ENCODE measurements at places on chromosomes 2 and 18. TPM values are rescaled to one million over a fixed set of nuclear protein-coding genes. Genes with fewer than 3 reads are reported as not detected.
A peak's percentile ranks its signal among the peaks of the same experiment; 100 is the strongest.

- no peaks in the 10 kb centered on the region for H3K27me3 ChIP-seq
- no peaks in the 10 kb centered on the region for H3K36me3 ChIP-seq
- DNase-seq, result no peak
- H3K27ac ChIP-seq, result no peak overlapping the region
- no peak overlapping the region for H3K4me3 ChIP-seq
Measured at GRCh38 chr18:10838553-10838952, 310.8 kb downstream of the PIEZO2 start.

GRCh38 chr2:200310545-200310971, 4.1 kb downstream of the SPATS2L start:
- H3K27ac ChIP-seq, result no peak overlapping the region
- H3K4me1 ChIP-seq, result peaks cover 31% of the 10 kb centered on the region
- no peak for DNase-seq
- no peaks in the 10 kb centered on the region for H3K27me3 ChIP-seq
- H3K4me3 ChIP-seq, result no peak overlapping the region
- H3K36me3 ChIP-seq, result no peaks in the 10 kb centered on the region

DNA sequence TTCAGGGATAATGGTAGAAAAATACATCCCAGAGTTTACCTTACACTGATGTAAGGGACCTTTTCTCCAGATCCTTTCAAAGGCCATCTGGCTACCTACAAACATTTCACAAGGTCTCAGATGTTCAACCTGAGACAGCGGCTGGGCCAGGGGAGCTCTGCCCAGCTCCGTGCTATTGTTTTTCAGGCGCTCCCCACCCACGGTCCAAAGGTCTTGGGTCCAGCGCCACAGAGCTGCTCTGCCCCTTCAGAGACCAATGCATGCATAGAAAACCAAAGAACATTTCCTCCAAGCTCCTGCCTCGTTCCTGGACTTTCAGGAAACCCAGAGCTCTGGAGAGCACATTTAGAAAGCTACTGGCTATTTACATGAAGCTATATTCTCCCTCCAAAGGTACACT, 40.3 kb downstream of the COPS8 start:
- no peaks in the 10 kb centered on the region for H3K27me3 ChIP-seq
- H3K4me1 ChIP-seq, result peaks cover 11% of the 10 kb centered on the region
- H3K36me3 ChIP-seq, result no peaks in the 10 kb centered on the region
- H3K27ac ChIP-seq, result no peak overlapping the region

DNA sequence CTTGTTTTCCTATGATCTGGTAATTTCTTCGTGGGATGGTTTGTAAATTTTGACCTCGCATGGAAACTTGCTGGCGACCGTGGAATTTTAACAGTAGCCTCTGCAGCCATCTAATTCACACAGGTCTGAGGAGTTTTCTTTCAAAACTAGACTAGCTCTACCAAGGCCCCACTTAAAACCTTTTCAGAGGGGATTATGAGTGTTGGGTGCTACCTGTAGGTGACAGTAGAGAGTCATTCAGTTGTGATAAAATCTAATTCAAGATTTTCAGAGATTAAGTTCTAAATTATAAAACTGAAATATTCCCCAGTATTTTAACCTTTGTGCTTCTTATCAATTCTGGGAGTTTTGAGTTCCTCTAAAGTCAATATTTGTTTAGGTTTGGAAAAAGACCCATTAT, 31.0 kb downstream of the THSD7B start:
- no peaks in the 10 kb centered on the region for H3K4me1 ChIP-seq
- H3K27me3 ChIP-seq, result no peaks in the 10 kb centered on the region
- DNase-seq, result no peak
- H3K27ac ChIP-seq, result no peak overlapping the region

DNA sequence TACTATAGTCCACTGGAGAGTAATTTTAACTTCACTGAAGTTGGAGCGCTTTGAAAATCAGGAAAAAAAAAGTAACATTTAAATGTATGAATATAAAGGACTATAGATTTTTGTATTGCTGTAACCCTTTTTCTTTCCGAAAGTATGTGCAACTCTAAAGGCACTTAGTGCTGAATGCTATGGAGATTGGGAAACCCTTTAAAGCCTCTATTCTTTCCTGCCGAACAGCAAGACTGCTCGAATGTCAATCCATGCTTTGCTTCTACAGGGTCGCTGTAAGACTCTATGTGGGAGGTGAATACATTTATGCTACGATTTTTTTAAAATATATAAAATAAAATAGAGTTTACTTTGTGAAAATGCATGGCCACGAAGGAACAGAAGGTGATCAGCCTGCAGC, 825 bp downstream of the GRB14 start:
- no peak overlapping the region for H3K27ac ChIP-seq
- peaks cover 6% of the 10 kb centered on the region for H3K27me3 ChIP-seq
- H3K36me3 ChIP-seq, result no peaks in the 10 kb centered on the region
- no peak for DNase-seq

DNA sequence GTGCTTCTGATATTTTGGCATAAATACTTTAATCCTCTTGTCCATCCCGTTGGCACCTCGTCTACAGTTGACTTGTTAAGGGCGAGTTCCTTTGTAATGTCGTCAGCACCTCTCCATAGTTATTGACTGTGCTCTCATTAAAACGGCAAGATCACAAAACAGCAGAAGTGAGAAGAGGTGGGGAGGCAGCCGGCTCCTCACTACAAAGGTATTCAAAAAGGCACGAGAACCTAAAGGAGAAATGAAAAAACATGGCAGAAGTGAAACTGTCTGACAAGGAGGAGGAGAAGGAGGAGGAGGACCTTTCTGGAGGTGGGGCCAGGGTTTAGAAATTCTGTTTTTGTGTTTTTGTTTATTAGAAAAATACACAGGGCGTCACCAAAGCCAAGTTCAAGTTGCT, 235.6 kb downstream of the BCL11A start:
- H3K4me3 ChIP-seq, result no peak overlapping the region
- H3K27me3 ChIP-seq, result no peaks in the 10 kb centered on the region
- H3K36me3 ChIP-seq, result no peaks in the 10 kb centered on the region
- H3K27ac ChIP-seq, result no peak overlapping the region
- DNase-seq, result no peak
- no peaks in the 10 kb centered on the region for H3K4me1 ChIP-seq

GRCh38 chr2:162520959-162521358, 177.0 kb downstream of the GCA start:
- no peak overlapping the region for H3K27ac ChIP-seq
- no peaks in the 10 kb centered on the region for H3K36me3 ChIP-seq
- no peaks in the 10 kb centered on the region for H3K4me1 ChIP-seq

DNA sequence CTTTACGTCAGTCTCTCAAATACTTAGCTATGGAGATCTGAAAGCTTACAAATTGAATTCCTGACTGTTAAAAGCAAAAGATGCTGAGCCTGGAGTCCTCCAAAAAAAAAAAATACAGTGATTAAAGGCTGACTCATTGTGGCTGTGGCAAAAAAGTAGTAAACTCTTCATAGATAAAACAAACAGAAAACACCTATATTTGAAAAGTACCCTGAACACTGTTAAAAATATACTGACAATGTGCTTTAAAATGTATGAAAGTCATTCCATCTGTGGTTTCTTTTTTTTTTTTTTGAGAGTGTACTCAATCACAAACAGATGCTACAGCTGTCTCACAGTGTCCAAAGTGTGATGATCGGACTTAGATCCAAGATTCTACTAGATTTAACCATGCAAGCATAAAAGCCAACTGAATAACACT, 267.6 kb upstream of the CYP26B1 start:
- no peaks in the 10 kb centered on the region for H3K4me1 ChIP-seq
- no peak for DNase-seq
- no peaks in the 10 kb centered on the region for H3K36me3 ChIP-seq
- H3K27me3 ChIP-seq, result no peaks in the 10 kb centered on the region
- no peak overlapping the region for H3K27ac ChIP-seq

- no peaks in the 10 kb centered on the region for H3K36me3 ChIP-seq
- H3K27ac ChIP-seq, result no peak overlapping the region
- no peak for DNase-seq
- H3K4me3 ChIP-seq, result no peak overlapping the region
Measured at GRCh38 chr2:100807707-100808106, 12.2 kb upstream of the NPAS2 start.

DNA sequence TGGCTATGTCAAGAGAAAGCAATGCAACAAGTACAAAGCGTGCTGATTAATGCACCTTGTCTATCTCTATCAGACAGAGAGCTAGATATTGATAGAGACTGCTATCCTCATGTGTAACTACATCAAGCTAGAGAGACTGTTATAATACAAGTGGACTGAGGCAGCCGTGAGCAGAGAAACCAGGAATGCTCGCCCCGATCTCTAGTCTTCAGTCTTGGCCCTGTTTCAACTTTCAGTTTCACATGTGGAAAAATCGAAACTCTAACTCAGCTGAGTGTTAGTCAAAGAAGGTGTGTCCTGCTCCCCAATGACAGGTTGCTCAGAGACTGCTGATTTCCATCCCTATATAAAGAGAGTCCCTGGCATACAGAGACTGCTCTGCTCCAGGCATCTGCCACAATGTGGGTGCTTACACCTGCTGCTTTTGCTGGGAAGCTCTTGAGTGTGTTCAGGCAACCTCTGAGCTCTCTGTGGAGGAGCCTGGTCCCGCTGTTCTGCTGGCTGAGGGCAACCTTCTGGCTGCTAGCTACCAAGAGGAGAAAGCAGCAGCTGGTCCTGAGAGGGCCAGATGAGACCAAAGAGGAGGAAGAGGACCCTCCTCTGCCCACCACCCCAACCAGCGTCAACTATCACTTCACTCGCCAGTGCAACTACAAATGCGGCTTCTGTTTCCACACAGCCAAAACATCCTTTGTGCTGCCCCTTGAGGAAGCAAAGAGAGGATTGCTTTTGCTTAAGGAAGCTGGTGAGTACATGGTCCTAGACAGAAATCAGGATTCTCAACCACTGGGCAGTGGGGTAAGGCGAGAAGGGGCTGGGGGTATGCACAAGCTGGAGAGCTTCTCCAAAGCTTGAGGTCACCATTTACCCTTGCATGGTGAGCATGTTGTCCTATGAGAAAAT, at the start of gene RSAD2:
Gene RSAD2, plus strand, starts transcription at position 376 of the 903 bp plus-strand sequence. Its CDS starts 24 bp downstream, at position 400.
- no peak for DNase-seq
- no peaks in the 10 kb centered on the region for H3K27me3 ChIP-seq
- no peaks in the 10 kb centered on the region for H3K36me3 ChIP-seq
- peak within 1 kb of the TSS; percentile 69 for H3K27ac ChIP-seq
- H3K4me1 ChIP-seq, result peaks cover 15% of the 10 kb centered on the region

GRCh38 chr2:54429811-54430551, 26.1 kb upstream of the SPTBN1 start:
- DNase-seq, result no peak
- no peaks in the 10 kb centered on the region for H3K36me3 ChIP-seq
- peak overlapping the region; percentile 92 for H3K27ac ChIP-seq
- no peak overlapping the region for H3K4me3 ChIP-seq

- H3K4me3 ChIP-seq, result no peak overlapping the region
- no peaks in the 10 kb centered on the region for H3K4me1 ChIP-seq
- H3K36me3 ChIP-seq, result no peaks in the 10 kb centered on the region
- H3K27me3 ChIP-seq, result peaks cover 74% of the 10 kb centered on the region
- no peak overlapping the region for H3K27ac ChIP-seq
Measured at GRCh38 chr18:47264308-47264700, 12.8 kb upstream of the SKOR2 start.

DNA sequence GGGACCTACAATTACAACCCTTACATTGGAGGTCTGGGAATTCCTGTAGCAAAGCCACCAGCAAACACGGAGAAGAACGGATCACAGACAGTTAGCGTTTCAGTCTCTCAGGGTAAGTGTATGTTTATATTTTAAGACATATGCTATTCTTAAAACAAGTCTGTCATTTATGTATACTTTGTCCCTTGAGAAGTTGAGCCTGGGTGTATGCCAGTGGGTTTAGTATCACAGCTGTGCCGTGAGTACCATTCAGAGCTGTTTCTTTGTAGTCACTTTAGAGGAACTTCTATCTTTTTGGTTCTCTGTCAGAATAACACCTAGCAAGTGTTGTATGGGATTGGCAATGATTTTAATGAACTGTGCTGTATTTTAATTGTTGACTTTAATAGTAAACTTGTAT, 125.6 kb downstream of the BIRC6 start:
- no peak overlapping the region for H3K4me3 ChIP-seq
- no peak for DNase-seq
- no peak overlapping the region for H3K27ac ChIP-seq

- DNase-seq, result no peak
- no peaks in the 10 kb centered on the region for H3K36me3 ChIP-seq
- no peaks in the 10 kb centered on the region for H3K27me3 ChIP-seq
Measured at GRCh38 chr2:71581026-71581425, 127.7 kb downstream of the DYSF start.

GRCh38 chr2:234863043-234863934, 88.5 kb upstream of the SH3BP4 start:
- no peaks in the 10 kb centered on the region for H3K36me3 ChIP-seq
- H3K4me3 ChIP-seq, result no peak overlapping the region
- DNase-seq, result no peak
- H3K4me1 ChIP-seq, result no peaks in the 10 kb centered on the region
- no peak overlapping the region for H3K27ac ChIP-seq
- no peaks in the 10 kb centered on the region for H3K27me3 ChIP-seq

DNA sequence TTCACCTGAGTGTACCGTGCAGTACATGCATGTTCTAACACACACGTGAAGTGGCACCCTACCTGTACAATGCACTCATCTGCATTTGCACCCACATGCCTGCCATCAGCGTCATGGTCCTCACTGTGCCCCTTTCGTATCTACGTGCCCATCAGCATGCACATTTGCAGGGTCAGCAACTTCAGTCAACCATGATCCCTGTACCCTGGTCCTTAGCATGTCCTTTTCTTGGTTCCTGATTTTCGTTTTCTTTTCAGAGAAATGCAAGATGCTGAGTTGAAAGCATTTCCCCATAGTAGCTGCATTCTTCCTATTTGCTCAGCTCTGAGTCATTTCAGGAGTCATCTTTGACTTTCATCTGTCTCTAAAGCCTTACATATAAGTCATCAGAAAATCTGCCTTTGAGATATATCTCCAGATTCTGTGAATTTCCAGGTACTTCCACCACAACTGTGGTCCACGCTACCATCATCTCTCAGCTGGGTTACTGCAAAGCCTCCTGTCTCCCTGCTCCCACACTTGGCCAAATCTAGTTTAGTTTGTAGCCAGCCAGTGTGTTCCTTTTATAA, 14.7 kb upstream of the PUM2 start:
- peaks cover 1% of the 10 kb centered on the region for H3K4me1 ChIP-seq
- DNase-seq, result no peak
- H3K4me3 ChIP-seq, result no peak overlapping the region
- no peaks in the 10 kb centered on the region for H3K36me3 ChIP-seq
- H3K27me3 ChIP-seq, result no peaks in the 10 kb centered on the region

DNA sequence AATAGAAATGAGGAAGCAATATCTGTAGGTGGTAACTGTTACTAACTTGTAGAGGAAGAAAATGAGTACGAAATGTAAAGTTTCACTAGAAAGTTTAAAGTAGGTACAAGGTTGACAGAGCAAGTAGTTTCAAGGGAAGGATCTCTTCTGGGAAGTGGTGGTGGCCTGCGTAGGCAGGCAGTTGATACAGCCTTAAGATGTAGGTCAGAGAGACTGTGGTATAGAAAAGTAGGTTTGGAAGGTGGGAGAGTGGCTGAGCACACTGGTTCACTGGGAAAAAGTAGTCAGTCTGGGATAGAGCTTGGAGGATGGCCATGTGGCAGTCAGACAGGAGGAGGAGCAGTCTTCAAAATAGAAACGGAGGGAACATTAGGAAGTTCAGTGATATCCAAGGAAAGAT, 23.5 kb downstream of the KDM3A start:
- no peak overlapping the region for H3K4me3 ChIP-seq
- no peak for DNase-seq
- peaks cover 99% of the 10 kb centered on the region for H3K36me3 ChIP-seq
- H3K27me3 ChIP-seq, result no peaks in the 10 kb centered on the region
- no peak overlapping the region for H3K27ac ChIP-seq

The SETBP1 gene
- 39.5 TPM for total RNA-seq

The GPR45 gene
- not detected for total RNA-seq

The CKAP2L gene
- 0.46 TPM for total RNA-seq

The CREG2 gene
- not detected for total RNA-seq

The STK36 gene
- total RNA-seq, result 35.2 TPM

The CGREF1 gene
- total RNA-seq, result 0.43 TPM

The C2orf78 gene
- not detected for total RNA-seq

The DUSP19 gene
- total RNA-seq, result 3.0 TPM
